ENCODE measurements at places on chromosomes 11 and 22. TPM values are rescaled to one million over a fixed set of nuclear protein-coding genes. Genes with fewer than 3 reads are reported as not detected.
A peak's percentile ranks its signal among the peaks of the same experiment; 100 is the strongest.

MMP27 gene
- not detected for total RNA-seq

RIMBP3B gene
- not detected for total RNA-seq

CABP4 gene
- total RNA-seq: 13.2 TPM

DNA sequence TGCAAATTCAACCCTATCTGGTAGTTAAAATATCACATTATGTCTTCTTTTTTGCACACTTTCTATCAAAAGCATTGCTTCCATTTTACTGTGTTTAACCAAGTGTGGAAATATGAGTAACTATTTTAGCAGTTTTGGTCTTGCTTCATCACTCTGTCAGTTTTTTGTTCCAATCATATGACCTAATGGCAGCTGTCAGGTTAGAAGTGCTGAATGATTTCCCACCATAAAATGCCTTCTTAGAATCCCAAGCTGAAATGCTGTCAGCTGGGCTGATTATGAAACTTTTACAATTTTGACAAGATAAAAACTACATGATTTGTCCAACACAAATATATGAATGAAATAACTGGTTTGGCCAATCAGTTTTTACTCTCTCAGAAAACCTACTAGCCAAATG is 1654.6 kb upstream of the RAG2 start:
- DNase-seq: no peak

GRCh38 chr22:19629331-19629719 is 85.0 kb upstream of the SEPTIN5 start:
- no peak for DNase-seq

TRPC6 gene
- total RNA-seq: not detected

LGALS12 gene
- total RNA-seq: 0.94 TPM

- peak; percentile 56 for DNase-seq
Measured at GRCh38 chr11:118002541-118003423, 16.6 kb downstream of the IL10RA start.

UBQLNL gene
- 0.32 TPM for total RNA-seq

DNA sequence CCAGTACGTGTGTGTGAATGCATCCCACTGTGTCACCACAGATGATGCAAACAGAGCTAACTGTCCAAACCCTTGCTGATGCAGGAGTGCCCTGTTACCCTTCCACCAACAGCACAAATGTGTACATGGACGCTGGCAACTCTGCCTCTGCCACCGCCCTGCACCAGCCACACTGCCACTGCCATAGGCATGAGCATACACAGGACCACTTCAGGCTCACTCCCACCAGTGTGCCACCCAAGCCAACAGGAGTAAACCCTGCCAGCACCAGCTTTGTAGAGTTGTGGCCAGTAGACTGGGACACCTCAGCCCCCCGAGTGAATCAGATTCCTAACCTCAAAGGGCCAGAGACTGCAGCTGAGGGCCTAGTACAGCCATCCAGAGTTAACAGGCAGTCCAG is 34.0 kb downstream of the NOX4 start:
- no peak for DNase-seq

GRCh38 chr11:99275521-99275920 is 254.8 kb downstream of the CNTN5 start:
- DNase-seq: no peak

DNA sequence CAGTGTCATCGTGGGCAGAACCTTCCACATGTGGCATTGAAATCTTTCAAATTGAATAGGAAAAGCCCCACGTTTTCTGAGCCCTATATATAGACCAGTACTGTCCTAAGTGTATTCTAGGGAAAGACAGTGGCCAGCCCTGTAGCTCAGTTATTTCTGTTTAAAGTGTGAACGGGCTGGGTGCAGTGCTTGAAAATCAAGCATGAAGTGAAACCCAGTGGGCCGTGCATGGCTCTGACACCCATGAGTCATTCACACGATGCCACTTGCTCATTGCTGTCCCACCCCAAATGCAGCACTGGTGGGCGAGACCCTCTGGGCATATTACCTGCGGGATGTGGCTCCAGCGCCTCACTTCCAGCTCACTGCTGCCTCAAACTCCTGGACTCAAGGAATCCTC is 29.8 kb upstream of the CCDC188 start:
- no peak for DNase-seq

RASL10A gene
- total RNA-seq: not detected

GRCh38 chr22:37639070-37639760 is at the start of gene SH3BP1:
Gene SH3BP1 (plus strand): TSS chr22:37639669. CDS start chr22:37639788, 119 bp downstream.
- peak; percentile 73 for DNase-seq

OR9I1 gene
- total RNA-seq: not detected

DNA sequence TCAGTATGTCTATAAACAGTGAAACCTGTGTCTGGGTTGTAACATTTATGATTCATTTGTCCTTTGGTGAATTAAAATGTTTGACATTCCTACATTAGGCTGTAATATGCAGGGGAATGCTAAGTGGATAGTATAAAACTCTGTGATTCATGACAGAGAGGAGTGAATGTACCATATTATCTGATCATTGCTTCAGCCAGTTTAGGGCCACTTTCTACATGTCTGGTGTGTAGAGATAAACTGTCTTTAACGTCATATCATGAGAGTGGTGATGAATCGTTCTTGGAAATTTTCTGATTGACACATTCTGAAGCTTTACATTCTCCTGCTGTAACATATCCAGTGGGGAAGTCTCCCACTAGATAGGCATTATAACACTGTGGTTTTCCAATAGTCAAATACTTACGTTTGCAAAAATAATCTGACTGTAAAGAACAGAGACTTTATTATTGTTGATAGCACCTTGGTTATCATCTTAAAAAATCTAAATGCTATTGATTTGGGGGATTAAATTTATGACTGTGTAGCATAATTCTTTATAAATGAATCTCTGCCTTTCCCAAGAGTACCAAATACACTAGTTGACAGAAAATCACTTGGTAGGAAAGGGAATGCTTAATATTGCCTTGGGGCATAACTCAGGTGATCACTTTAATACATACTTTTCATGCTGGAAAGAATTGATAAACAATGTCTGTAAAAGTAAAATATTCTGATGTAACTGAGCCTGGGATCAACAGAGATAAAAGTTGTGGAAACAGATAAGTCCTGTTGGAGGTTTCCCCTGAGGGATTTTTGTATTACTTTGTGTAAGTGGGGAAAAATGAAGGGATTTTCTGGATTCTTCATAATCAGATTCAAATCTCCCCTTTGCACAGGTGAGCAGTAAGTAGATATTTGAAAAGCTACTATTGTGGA is 427.9 kb downstream of the JRKL start:
- DNase-seq: no peak

DNA sequence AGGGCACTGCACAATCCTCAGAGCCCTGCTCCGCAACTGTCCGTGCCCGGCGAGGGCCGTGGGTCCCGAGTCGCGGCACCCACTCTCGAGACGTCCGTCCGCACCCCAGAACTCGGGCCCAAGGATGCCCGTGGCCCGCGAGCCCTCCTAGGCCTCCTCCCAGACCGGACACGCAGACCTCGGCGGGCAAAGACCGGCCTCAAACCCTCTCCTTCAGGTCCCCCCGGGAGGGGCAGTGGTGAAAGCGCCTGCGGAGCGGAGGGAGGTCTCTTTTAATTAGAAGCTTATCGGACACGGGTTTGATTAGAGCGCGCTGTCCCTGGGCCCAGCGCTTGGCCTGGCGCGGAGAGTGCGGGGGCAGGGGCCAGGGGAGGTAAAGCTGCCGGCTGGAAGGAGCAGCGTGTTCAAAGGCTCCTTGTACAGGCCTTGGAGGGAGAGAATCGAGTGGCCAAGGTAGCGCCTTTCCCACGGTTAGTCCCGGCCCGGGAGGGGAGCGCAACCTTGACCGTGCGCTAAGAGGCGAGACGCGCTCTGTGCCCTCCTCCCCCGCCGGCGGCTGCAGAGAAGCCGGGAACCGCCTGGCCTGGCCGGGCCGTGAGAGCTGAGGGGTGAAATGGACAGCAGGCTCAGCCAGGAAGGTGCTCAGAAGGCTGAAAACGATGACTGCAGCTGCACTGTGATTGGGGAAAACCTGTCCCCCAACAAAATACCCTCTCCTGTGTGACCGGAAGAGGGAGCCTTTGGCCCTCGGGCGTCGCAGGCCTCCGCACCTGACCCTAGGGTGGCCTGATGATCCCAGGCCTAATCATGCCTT is 4.6 kb downstream of the WT1 start:
- DNase-seq: no peak

- DNase-seq: no peak
Measured at GRCh38 chr11:80144897-80145594, 704.2 kb upstream of the TENM4 start.

DNA sequence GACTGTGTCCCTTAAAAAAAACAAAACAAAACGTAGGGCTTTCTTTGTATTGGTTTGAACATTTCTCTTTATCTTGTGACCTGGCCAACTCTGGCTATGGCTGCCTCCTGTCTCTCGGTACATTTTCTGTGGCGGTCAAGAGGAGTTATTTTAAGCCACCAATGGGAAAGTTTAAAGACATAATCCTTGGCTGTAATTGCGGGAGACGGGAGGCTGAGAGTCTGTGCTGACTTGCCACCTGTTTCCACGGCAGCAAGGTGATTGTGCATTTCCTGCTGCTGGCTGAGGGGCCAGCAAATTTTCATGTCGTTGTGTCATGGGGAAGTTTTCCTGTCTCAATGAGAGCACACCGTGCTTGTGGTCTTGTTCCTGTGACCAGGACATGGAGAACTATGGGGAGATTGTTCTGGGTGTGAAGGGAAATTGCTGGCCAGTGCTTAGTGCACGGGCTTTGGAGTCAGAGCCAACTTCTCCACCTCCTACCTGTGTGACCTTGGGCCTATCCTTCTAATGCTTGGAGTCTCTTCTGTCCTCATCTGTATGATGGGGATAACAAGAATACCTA is 11.0 kb downstream of the PTPRJ start:
- DNase-seq: no peak

DNA sequence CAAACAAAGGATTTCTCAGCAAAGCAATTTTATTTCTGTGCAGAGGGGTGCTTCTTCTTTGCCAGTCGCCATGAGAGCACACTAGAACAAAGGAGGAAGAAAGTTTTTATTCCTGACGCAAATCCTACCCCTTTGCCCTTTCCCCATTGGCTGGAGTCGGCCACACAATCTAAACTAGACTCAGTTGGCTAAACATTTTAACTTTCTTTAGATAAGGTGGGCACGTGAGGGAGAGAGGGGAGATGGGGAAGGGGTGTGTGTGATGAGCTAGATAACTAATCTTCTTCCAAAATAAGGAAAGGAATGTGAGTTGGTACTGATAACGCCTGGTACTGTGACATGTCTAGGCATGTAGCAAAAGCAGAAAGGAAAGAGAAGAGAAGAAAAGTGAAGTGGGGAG is 626 bp downstream of the TRIM22 start:
- peak; percentile 27 for DNase-seq

GRCh38 chr11:105953886-105954285 is 68.2 kb downstream of the MSANTD4 start:
- no peak for DNase-seq

- DNase-seq: no peak
Measured at GRCh38 chr11:129061492-129062230, 119.0 kb upstream of the TP53AIP1 start.

- no peak for DNase-seq
Measured at GRCh38 chr11:14248580-14248981, 110.4 kb downstream of the RRAS2 start.

GRCh38 chr22:29658176-29658575 is 54.7 kb downstream of the NF2 start:
- DNase-seq: no peak

CFAP300 gene
- not detected for total RNA-seq

DNA sequence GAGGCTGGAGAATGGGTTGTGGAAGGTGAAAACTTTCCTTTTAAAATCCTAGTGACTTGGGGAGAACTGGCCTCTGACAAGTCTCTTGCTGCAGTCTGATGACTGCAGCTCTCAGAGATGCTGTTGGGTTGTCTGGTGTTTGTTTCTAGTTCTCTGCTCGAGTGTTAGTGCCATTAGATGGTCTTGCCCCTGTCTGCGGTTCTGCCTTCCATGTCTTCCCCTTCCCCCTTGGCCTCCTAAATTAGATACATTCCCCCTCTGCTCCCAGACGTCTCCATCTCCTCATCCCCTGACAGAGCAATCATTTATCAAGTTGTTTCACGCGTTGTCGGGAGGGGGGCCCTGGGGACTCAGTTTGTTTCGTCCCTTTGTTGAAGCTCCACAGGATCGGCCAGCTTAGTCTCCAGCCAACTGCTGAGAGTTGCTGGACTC is 67.7 kb downstream of the CECR2 start:
- DNase-seq: no peak

DNA sequence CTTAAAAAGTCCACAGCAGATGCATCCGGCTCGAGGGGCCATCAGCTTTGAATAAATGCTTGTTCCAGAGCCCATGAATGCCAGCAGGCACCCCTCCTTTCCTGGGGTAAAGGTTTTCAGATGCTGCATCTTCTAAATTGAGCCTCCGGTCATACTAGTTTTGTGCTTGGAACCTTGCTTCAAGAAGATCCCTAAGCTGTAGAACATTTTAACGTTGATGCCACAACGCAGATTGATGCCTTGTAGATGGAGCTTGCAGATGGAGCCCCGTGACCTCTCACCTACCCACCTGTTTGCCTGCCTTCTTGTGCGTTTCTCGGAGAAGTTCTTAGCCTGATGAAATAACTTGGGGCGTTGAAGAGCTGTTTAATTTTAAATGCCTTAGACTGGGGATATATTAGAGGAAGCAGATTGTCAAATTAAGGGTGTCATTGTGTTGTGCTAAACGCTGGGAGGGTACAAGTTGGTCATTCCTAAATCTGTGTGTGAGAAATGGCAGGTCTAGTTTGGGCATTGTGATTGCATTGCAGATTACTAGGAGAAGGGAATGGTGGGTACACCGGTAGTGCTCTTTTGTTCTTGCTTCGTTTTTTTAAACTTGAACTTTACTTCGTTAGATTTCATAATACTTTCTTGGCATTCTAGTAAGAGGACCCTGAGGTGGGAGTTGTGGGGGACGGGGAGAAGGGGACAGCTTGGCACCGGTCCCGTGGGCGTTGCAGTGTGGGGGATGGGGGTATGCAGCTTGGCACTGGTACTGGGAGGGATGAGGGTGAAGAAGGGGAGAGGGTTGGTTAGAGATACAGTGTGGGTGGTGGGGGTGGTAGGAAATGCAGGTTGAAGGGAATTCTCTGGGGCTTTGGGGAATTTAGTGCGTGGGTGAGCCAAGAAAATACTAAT is 1.9 kb downstream of the NEAT1 start:
- DNase-seq: peak; percentile 48

GRCh38 chr11:114183044-114183511 is 113.1 kb upstream of the NNMT start:
- peak; percentile 94 for DNase-seq

- DNase-seq: peak; percentile 57
Measured at GRCh38 chr11:64787526-64788320, 9.4 kb upstream of the SF1 start.

MS4A14 gene
- not detected for total RNA-seq

TMA7B gene
- total RNA-seq: 13.0 TPM

THAP12 gene
- total RNA-seq: 51.2 TPM

- no peak for DNase-seq
Measured at GRCh38 chr11:75800136-75800675, 14.8 kb upstream of the UVRAG start.

GRCh38 chr11:19076744-19077589 is 16.4 kb upstream of the MRGPRX2 start:
- peak; percentile 34 for DNase-seq

- DNase-seq: no peak
Measured at GRCh38 chr11:19595499-19595839, 117.2 kb upstream of the NAV2 start.

PGA5 gene
- not detected for total RNA-seq

MS4A3 gene
- total RNA-seq: 0.79 TPM

GRCh38 chr11:45158891-45159605 is 12.6 kb downstream of the PRDM11 start:
- DNase-seq: no peak
